ENCODE measurements at places on chromosomes 2 and 18. TPM values are rescaled to one million over a fixed set of nuclear protein-coding genes. Genes with fewer than 3 reads are reported as not detected.

Gene COLEC11
- total RNA-seq = 0.15 TPM

GRCh38 chr18:75041586-75041985, 167.4 kb downstream of the PTGR3 start:
- no peaks in the 10 kb centered on the region for H3K4me1 ChIP-seq
- no peak overlapping the region for H3K27ac ChIP-seq
- H3K27me3 ChIP-seq = no peaks in the 10 kb centered on the region

GRCh38 chr18:10010611-10011015, 96.8 kb downstream of the VAPA start:
- peaks cover 6% of the 10 kb centered on the region for H3K27me3 ChIP-seq
- H3K36me3 ChIP-seq = no peaks in the 10 kb centered on the region
- no peak overlapping the region for H3K27ac ChIP-seq
- no peak for DNase-seq
- H3K4me3 ChIP-seq = no peak overlapping the region
- no peaks in the 10 kb centered on the region for H3K4me1 ChIP-seq

Gene FHOD3
- total RNA-seq = not detected

- peaks cover 50% of the 10 kb centered on the region for H3K4me1 ChIP-seq
- peak; percentile 65 for DNase-seq
- no peaks in the 10 kb centered on the region for H3K27me3 ChIP-seq
These were observed 15.5 kb downstream of the HDLBP start for GRCh38 chr2:241300000-241300399.

GRCh38 chr2:42105330-42106256, 57.8 kb downstream of the PKDCC start:
- H3K36me3 ChIP-seq = no peaks in the 10 kb centered on the region
- H3K27ac ChIP-seq = no peak overlapping the region
- peak; percentile 96 for DNase-seq
- peaks cover 34% of the 10 kb centered on the region for H3K4me1 ChIP-seq
- H3K4me3 ChIP-seq = no peak overlapping the region
